ENCODE measurements at places on chromosomes 13 and 19. TPM values are rescaled to one million over a fixed set of nuclear protein-coding genes. Genes with fewer than 3 reads are reported as not detected.

DNA sequence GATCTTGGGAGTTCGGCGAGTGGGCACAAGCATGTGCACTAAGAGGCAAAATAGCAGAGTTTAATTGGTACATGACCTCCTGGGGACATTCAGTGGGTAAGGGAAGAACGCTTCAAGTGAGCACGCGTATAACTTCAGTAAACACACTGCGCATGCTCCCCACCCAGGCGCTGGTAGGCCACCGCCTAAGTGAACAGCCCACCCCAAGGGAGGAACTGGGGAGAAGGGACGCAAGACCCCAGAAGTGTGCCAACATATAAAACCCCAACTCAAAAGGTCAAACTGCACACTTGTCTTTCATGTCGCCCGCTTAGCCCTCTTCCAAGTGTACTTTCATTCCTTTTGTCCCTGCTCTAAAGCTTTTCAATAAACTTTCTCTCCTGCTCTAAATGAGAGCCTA lies 10.5 kb upstream of the NTN5 start:
- H3K27me3 ChIP-seq = no peaks in the 10 kb centered on the region
- DNase-seq = no peak
- no peak overlapping the region for H3K27ac ChIP-seq
- H3K4me1 ChIP-seq = no peaks in the 10 kb centered on the region
- no peaks in the 10 kb centered on the region for H3K36me3 ChIP-seq

DNA sequence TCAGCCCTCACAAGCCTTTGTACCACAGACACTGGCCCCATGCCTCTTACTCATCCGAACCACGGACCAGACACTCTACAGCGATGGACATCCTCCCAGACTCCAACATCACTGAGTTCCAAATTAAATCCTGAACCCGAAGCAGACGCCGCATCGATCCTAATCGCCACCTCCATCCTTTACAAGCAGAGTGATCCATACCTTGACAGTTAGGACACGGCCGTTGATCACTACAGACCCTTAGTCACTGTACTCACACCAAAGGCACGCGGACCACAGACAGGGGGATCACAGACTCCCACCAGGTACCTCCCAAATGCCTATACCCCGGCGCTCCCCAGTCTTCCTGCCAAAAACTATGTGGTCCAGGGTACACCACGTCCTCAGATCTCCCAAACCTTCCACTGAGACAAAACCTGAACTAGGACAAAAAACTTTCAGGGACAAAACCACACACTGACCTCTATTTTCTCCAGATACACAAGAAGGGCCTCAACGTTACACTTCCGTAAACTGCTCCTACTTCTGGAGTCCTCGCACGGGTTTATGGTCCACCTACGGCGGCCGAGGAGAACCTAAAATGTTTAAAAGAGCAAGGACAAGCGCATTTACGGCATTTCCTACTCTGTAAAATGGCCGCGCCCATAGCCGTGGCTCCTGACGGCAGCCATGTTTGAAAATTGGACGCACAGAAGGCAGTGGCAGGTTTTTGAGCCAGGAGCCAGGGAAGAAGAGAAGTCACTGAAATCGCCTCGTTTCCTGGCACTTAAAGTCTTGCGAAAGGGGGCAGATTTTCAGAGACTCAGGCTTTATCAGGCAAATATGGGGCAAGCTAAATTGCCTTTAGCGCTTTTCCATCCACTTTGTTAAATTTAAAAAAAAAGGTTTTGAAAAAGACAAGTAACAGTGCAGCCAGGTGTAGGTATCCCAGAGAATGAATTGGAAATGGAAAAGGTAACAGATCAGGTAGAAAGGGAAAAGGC lies at the start of gene ZNF350:
TSS of gene ZNF350 (minus strand) at position 532 of the 983 bp plus-strand sequence. CDS start 12,480 bp downstream, outside the sequence.
- H3K4me3 ChIP-seq = peak within 1 kb of the TSS; percentile 90
- H3K36me3 ChIP-seq = no peaks in the 10 kb centered on the region
- H3K27me3 ChIP-seq = no peaks in the 10 kb centered on the region
- H3K4me1 ChIP-seq = no peaks in the 10 kb centered on the region

GRCh38 chr13:107301724-107302374 lies 733.9 kb upstream of the ARGLU1 start:
- no peaks in the 10 kb centered on the region for H3K36me3 ChIP-seq
- H3K4me1 ChIP-seq = no peaks in the 10 kb centered on the region
- no peak for DNase-seq
- no peak overlapping the region for H3K4me3 ChIP-seq

DNA sequence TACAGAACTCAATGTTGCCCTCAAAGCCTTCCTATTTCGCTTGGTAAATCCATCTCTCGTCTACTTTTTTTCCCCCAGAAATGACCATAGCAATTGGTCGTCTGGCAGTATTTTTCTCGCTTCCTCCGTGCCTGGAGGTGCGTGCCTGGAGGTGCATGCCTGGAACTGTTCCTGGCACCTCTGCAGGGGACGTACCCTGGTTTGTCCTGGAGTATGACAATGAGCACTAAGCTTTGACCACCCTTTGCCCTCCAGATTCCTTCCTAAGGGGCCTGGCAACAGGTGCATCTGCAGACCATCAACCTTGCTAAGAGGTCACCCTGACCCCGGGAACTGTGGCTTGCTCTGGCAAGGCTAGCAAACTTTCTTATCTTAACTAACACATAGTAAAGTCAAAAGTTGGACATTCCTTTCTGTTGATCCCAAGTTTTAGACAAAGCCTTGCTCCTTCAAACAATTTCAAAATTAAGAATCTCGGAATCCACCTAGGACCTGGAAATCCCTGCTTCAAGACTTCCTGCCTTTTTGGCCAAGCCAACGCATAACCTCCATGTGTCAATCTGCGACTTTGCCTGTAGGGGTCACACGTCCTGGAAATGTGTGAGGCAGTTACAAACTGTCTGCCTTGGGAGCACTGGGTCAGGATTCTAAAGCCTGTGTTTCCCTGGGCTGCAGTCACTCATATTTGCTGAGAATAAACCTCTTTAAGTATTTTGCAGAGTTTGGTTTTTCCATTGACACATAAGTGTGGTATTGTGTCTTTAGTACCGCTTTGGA lies 28.8 kb upstream of the TUBGCP3 start:
- no peak overlapping the region for H3K4me3 ChIP-seq
- no peaks in the 10 kb centered on the region for H3K36me3 ChIP-seq
- no peak for DNase-seq

DNA sequence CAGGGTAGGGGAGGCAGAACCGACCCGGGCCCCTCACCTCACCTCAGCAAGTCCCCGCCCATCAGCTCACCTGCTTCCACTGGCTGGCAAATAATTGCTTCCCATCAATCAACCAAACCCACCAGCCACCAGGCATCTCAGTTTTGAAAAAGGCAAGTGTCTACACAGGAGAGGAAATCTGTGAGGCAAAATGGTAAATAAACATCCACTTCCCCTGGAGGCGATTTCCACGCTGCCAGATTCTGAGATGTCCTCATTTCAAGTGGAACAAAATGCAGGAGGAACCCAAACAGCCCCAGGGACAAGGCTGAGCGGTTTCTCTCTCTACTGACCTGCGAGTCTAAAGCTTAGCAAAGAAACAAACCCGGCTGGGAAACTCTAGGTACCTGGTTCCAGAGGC lies 117.5 kb downstream of the CRYL1 start:
- H3K36me3 ChIP-seq = no peaks in the 10 kb centered on the region
- no peaks in the 10 kb centered on the region for H3K4me1 ChIP-seq
- H3K27me3 ChIP-seq = no peaks in the 10 kb centered on the region
- no peak overlapping the region for H3K4me3 ChIP-seq
- DNase-seq = no peak
- H3K27ac ChIP-seq = no peak overlapping the region

DNA sequence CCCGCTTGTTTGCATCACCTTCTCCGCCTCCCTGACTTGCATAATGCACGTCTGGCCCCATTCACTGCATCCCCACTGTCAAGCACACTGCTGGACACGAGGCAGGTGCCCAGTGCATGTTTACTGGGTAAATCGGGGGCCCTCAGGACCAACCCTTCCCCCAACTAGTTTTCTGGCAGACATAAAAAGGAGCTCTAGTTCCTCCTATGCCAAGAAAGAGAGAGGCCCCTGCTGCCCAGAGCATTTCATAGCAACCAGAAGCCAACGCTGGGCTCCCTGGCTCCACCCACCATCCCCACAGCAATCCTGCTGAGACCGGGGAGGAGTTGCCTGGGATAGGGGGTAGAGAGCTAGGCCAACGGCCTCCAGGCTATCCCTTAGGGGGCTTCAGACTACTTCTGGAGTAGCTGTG lies 23.2 kb downstream of the ANKRD27 start:
- no peak for DNase-seq
- H3K27ac ChIP-seq = no peak overlapping the region
- no peaks in the 10 kb centered on the region for H3K27me3 ChIP-seq
- H3K36me3 ChIP-seq = no peaks in the 10 kb centered on the region
- H3K4me3 ChIP-seq = no peak overlapping the region

NMRK2 gene
- total RNA-seq = not detected

CDC42EP5 gene
- total RNA-seq = 8.8 TPM

C19orf12 gene
- 230 TPM for total RNA-seq

Measured in breast epithelium (tissue), 4 donors.